ENCODE measurements at places on chromosomes 12 and 14.
A peak's percentile ranks its signal among the peaks of the same experiment; 100 is the strongest.

- no peak for DNase-seq
Observed at GRCh38 chr14:71021347-71022011, 114.2 kb downstream of the PCNX1 start.

GRCh38 chr14:68574906-68575305 is 218.0 kb downstream of the ZFP36L1 start:
- DNase-seq: no peak

GRCh38 chr12:112347581-112347982 is 34.6 kb downstream of the HECTD4 start:
- no peak for DNase-seq

DNA sequence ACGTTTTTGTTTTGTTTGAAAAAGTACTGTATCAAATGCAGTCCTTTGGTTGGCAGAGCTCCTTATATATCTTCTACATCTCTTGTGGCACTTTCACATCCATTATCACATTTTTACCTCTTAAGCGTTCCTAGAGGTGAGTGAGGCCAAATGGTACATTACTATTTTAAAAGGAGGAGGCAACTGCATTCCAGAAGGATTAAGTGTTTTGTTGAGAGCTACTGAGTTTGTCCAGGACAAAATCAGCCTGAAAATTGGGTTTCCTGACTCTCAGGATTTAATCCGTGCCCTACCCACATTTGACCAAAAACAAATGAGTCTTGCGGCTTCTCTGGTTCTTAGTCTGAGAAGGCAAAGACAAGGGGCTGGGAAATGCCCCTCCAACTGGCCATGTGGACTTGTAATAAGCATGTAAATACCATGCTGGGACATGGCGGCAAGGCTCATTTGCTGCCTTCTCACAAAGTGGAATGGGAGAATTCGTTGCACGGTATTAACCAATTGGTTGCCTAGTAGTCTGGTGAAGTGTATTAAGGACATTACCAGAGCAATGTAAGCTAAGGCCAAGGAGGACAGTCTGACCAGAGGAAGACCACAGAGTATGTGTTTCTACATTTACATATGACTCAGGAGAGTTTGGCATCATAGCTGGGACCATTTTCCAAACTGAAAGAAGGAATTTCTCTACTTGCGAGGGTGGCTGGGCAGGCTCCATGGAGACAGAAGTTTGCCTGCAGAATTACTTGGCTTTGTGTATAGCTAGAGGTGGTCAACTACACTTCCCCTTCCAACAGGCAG is 175.8 kb upstream of the PLXNC1 start:
- no peak for DNase-seq

GRCh38 chr14:89667983-89668382 is 250.9 kb upstream of the FOXN3 start:
- no peak for DNase-seq

GRCh38 chr12:12810553-12811021 is 2.6 kb upstream of the DDX47 start:
- DNase-seq: no peak

DNA sequence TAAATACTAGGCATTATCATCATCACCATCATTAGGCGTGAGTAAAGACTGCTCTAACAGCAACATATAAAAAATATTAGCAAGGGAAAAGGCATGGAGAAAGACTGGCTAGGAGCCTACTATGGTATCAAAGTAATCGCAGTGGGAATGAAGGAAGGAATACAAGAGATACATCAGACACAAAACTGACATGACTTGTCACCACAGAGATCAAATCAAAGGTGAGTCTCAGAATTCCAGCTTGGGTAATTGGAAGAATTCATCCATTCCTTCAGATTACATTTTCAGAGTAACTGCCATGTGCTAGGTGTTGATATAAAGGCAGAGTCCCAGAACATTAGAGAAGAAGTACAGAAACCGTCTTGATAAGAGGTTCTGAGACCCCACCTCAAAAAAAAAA is 10.2 kb downstream of the ZBTB25 start:
- no peak for DNase-seq

DNA sequence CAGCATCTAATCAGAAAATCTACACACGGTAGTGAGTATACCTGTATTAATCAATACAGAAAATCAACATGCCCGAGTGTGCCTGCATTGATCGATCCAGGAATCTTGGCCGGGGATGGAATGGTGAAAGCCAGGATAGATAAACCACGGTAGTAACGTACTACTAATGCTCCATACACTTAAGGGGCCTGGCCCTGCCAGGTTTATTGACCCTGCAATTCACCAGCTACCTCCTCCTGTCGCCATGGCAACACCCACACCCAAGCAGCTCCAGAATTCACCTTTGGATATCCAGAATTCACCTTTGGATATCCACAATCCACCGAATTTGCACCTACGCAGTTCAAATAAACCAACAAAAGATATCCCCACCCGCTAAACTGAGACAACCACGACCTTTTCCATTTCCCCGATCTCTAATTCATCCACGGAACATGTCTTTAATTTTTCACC is 14.8 kb upstream of the CALM1 start:
- DNase-seq: peak; percentile 49

DNA sequence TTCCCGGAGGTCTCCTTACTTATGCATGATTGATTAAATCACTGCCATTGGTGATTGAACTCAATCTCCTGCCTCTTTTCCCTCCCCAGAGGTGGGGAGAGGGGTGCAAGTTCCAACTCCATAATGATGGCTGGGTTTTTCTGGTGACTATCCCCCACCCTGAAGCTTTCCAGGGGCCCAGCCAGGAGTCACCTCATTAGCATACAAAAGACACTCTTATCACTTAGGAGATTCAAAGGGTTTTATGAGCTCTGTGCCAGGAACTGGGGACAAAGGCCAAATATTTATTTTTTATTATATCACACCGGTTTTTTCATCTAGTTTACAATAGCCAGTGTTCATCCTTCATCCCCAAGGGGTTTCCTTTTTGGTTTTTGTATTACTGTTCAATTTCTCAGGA is 300.7 kb downstream of the ETNK1 start:
- DNase-seq: no peak

DNA sequence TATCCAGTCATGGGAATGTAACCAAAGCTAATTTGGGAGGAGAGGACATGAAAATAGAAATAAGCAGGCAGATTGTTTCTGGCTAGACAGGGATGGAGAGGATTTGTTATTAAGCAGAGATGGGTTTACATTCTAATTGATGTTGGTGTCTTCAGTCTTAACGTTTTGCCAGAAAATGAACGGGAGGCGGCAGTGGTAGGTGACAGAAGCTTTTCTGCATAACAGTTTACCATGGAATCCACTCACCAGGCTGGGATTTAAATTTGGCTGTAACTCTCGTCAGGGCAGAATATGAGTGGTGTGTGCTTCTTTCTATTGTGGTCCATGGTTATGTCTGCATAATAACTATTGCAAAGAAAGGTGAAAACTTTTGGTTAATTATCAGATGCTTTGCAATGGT is 50.2 kb upstream of the OTX2 start:
- DNase-seq: no peak

- no peak for DNase-seq
Observed at GRCh38 chr12:48875944-48876515, 10.4 kb upstream of the RND1 start.

DNA sequence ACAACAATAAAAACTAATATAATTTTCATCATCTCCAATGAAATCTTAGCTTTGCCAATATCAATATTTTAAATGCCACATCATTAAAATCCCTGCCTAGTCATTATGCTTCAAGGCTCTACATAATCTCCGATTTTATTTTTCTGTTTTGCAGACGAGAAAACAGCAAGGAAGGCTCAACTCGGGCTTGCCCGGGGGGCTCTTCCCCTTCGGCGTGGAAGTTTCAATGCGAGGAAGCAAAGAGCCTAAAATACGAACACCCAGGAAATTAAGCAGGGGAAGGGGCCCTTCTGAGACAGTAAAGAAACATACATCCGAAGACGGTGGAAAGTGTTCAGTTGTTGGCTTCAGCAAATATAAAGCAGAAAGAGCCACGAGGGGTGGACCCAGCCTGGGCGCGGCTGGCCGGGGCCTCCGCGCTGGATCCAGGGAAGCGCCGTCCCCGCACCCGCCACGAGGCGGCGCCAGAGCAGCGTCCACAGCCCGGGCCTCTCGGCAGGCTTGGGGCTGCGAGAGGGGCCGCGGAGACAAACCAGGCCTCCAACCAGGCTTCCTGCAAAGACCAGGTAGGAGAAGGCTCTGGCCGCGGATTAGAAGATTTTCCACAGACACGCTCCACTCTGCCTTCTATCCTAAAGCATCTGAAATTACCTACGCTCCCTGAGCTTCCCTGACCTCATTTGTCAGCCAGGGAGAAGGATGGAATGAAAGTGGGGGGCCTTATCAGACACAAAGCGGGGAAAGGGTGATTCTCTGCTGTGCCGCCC is 77.2 kb downstream of the SERPINA3 start:
- DNase-seq: peak; percentile 67

DNA sequence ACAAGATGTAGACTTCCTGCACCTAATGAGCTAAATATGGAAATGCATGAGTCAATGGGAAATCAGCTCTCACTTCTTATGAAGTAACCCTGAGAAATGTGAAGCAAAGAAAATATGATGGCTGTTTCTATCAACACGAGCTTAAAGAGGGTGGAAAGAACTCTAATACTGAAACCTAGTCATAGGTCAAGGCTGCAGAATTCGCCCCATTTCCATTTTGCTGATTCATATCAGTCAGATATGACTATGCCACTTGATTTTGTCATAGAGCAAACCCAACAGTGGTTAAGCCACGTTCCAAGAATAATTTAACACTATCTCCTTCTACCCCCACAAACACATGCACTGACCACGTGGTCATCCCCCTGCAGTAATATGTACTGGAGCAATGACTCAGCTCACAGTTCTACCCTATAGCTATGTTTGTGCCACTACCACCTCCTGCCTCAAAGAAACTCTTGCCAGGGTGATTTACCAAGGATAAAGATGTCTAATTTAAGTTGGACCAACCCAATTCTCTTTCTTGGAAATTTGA is 157.5 kb downstream of the TMTC3 start:
- DNase-seq: peak; percentile 34

GRCh38 chr14:50928002-50928635 is 16.2 kb downstream of the PYGL start:
- no peak for DNase-seq

DNA sequence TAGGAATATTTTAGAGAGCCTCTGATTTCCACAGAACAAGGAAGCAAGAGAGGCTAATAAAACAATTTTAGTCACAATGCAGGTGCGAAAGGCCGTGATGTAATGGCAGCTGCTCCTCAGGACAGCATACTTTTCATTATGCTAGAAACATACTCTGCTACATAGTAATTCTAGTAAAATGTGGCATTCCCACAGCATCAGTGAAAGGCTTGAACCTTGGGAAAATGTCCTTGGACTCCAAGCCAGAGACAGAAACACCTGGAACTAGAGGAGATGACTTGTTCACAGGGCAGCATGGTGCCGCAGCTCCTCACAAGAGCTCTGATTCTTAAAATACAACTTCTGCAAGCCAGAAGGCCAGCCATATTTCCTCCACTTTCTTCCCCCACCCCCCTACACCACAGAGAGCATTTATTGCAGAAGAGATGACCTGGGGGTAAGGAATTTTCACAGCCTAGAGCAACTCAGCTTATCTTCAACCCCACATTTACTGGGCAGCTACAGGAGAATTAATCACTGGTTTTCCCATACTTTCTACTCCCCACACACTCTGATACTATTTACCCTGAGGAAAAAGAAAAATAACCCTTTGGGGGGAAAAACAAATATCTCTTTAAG is 15.8 kb downstream of the ABCC9 start:
- no peak for DNase-seq

DNA sequence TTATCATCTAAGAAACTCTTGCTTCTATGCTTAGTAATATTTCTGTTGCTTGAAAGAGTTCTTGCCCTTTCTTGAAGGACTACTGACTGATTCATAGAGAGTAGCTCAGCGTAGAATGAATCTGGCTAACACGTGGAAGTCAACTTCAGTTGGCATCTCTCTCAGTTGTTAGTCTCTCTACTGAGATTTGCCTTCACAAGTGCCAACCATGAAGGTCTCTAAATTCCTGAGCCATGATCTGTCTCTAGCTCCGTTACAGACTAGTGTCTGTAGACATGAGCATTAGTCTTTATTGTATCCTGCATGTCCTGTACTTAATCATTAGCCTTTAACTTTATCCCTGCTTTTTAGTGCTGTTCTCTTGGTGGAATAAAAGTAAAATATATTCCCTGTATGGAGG is 19.1 kb upstream of the ALX1 start:
- DNase-seq: no peak

DNA sequence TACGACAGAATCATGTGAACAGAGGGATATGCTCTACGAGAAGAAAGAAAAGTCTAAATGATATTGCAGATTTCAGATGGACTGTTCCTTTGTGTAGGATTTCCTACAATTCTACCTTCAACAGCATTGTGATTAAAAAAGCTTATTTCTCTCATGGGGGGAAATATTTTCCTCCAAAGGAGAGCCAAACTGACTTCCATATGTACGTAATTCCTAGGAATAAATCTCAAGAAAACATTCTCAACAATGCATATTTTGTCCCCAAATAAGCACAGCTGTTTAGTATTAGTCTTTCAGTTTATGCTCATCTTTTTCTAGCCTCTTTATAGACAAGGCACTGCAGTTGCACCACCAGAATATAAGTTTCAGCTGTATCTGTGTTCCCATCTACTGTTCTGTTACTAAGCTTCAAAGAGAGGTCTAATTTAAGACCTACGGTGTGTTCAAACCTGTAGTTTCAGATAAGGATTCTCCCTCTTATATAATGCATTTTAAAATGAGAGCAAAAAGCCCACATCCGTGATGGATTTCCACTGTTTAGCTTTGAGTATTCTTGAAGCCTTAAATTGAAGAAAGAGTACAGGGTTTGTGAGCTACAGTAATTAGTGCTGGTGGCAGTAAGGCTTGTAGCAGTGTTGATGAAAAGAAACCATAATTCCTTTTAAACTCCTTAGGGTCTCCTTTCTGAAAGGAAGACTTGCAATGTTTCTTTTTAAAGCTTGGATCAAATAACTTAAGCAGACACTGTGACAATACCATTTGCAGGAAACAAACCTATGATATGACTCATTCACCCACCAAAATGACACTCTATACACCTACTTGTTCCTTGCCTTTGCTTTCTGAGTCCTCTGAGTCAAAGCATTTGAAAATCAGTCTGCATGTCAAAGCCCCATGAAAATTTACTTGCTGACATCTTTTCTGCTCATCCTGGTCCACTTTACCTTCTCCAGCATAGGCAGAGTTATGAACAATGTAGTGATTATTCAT is 754.1 kb downstream of the NOVA1 start:
- DNase-seq: no peak

DNA sequence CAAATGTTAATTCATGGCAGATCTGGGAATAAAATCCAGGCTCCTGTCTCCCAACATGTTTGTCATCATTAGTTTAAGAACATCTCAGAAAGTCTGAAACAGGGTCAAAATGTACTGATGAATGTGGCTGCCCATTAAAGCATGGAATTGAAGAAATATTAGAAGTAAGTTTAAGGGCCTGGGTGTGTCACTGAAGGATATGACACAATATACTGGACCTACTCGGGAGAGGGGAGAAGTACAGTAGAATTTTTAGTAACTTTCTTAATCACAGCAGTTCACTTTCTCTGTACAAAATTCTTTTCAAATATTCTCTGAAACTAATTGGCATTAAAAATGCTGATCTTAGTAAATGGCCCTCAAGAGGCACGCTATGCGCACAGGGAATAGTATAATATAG is 185.5 kb downstream of the ETV6 start:
- DNase-seq: no peak

Data from activated T-cell treated with anti-CD3 and anti-CD28 coated beads, Interleukin-2, amount 50 U/mL, for 24 hours (primary cell).